ENCODE measurements at places on chromosomes 4 and X. TPM values are rescaled to one million over a fixed set of nuclear protein-coding genes. Genes with fewer than 3 reads are reported as not detected.

NEIL3 gene
- 7.9 TPM for total RNA-seq

CFAP99 gene
- not detected for total RNA-seq

SPANXB1 gene
- not detected for total RNA-seq

ETNPPL gene
- not detected for total RNA-seq

CT45A10 gene
- not detected for total RNA-seq

SMR3B gene
- not detected for total RNA-seq

SLC9B1 gene
- 2.2 TPM for total RNA-seq

HELT gene
- not detected for total RNA-seq

DMP1 gene
- total RNA-seq, result not detected

ERVMER34-1 gene
- total RNA-seq, result not detected

LYAR gene
- total RNA-seq, result 38.6 TPM

GUCY2F gene
- total RNA-seq, result not detected

Data from GM12878 (cell line).